ENCODE measurements at places on chromosomes 2 and 18.

DNA sequence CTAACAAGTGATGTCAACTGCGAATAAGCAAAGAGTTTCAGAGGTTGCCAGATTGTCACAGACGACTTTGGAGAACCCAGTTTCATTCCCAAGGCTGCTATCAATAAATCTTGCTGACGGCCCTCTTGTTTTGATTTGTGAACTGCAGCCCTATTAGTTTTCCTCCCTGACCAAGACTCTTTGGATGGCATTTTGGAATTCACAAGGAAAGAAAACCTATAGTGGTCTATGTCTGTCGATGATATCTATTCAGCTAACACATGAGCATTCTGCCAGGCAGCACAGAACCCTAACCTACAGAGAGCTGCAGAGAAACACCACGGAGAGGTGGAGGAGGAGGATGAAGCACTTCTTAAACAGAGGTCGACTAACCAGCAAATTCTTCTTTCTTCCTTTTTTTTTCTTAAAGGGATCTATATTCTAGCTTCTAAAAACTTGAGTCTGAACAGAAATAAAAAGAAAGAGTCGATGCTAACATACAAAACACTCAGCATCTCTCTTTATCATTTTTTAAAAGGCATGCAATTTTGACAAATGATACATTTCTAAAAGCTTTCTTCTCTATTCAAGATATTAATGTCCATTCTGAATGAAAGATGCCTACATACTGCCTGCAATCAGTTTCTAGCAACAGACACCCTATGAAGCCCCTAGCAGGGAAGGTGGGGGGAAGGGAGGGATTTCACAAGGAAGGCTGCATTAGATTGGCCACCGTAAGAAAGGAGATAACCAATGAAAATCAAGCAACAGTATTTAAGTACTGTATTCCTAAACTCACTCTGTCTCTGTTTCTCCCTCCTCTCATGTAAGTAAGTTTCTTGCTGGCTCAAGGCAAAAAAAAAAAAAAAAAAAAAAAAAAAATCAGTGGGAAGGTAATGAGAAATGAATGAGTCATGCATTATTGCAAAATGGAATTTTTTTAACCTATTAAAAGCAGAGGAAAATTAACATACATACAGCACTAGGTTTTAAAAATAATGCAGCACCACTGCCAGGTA is 83.0 kb upstream of the CHRNA1 start:
- DNase-seq, result peak; percentile 21

GRCh38 chr18:77658299-77658662 is 408.6 kb downstream of the GALR1 start:
- DNase-seq, result no peak

- peak; percentile 49 for DNase-seq
Measured at GRCh38 chr2:197777823-197778407, 7.2 kb downstream of the BOLL start.

GRCh38 chr2:64617631-64618151 is 36.0 kb downstream of the SERTAD2 start:
- no peak for DNase-seq

GRCh38 chr2:8134985-8135682 is 546.7 kb upstream of the ID2 start:
- DNase-seq, result no peak

- DNase-seq, result no peak
Measured at GRCh38 chr2:68390586-68390985, 25.5 kb downstream of the PLEK start.

GRCh38 chr2:223805008-223805407 is 32.4 kb downstream of the AP1S3 start:
- no peak for DNase-seq

- DNase-seq, result no peak
Measured at GRCh38 chr2:120887320-120887697, 151.6 kb downstream of the GLI2 start.

DNA sequence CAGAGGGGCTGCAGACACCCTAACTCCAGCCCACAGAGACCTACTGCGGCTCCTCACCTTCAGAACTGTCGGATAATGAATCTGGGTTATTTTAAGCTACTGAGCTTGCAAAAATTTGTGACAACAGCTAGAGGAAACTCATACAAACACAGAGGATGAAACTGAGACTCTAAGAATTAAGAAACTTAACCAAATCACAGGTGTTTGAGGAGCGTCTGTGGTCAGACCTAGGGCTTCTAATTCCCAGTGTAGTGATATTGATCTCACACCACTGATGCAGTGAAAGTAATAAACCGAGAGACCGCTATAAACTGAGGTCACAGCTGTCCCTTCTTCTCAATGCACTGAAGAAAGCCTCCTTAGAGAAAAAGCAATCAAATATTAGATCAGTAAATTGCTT is 110.1 kb downstream of the RGPD3 start:
- DNase-seq, result no peak

- no peak for DNase-seq
Measured at GRCh38 chr2:227499627-227500300, 27.8 kb downstream of the AGFG1 start.

GRCh38 chr2:158931572-158931971 is 36.9 kb upstream of the TANC1 start:
- DNase-seq, result peak; percentile 59

GRCh38 chr2:98412751-98413458 is 31.8 kb upstream of the INPP4A start:
- peak; percentile 65 for DNase-seq

GRCh38 chr2:229914171-229914570 is 7.6 kb downstream of the TRIP12 start:
- DNase-seq, result no peak

- DNase-seq, result no peak
Measured at GRCh38 chr2:148531669-148532428, 112.7 kb upstream of the EPC2 start.

- DNase-seq, result no peak
Measured at GRCh38 chr2:149080099-149080498, 41.6 kb downstream of the LYPD6B start.

GRCh38 chr2:51620796-51621195 is 588.9 kb upstream of the NRXN1 start:
- peak; percentile 3 for DNase-seq

GRCh38 chr18:25456334-25457010 is 104.5 kb upstream of the ZNF521 start:
- no peak for DNase-seq

DNA sequence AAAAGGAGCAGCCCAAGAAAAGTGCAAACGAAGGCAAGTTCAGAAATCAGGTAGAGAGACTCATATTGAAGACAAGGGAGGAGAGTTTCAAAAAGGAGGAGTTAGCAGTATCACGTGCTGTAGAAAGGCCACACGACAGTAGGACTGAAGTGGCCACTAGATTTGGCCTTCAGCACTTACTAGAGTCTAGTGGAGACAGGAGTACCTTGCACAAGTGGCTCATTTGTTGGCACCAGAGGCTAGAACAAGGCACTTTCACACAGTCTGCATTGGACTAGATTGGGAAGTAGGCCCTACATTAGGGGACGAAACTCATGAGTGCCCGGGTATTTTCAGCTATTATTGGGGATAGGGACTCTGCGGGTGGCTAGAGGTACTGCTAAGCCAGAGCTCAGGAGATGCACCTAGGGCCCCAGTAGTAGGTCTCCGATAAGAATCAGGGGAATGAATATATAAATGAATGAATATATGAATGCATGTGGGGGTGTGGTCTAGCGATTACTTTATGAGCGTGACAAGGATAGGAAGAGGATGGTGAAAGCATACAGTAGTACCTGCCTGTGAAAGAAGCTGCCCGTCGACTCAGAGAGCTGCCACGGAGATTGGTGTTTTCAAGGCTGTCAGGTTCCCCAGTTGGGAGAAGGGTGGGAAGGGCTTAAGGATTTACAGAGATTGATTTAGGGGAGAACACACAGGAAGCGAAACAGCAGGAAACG is 1.4 kb upstream of the NCOA1 start:
- no peak for DNase-seq

DNA sequence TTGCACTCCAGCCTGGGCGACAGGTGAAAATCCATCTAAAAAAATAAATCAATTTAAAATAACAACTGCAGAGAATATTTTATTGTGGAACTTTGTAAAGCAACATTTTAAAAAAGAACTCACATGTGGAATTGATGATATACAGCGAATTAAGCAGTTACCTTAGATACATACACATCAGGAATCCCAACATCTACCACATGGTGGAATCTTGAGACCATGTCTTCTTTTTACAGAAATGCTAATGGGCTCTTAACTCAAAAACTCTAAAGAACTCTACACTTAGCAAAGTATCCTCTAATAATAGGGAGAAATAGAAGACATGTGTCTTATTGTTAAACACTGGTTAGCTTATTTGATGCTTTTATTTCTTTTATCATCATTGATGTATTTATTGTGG is 373.6 kb downstream of the CDH7 start:
- DNase-seq, result no peak

DNA sequence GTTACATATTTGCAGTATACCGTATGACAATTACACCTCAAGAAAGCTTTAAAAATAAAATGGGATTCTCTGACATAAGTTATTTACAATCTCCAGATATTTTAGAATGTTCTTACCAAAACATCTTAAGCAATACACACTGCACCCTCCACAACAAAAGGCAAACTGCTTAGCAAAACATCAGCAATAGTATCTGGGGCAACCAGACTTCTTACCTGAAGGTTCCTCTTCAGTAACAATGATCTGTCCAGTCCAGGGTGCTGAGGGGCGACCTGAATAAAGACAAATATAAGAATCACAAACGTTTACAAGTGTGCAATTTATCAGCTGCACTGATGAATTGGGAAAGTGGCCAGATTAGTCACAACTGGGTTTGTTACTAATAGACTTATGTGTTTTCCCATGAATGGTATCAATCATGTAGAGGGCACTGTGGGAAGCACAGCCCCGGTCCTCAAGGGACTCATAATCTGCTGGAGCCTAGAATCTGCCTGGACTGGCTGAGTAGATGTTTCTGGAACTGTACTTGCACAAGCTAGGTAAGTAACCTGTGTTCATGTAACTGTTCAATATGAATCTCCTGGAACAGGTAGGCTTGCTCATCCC is 70.7 kb downstream of the MYOM1 start:
- DNase-seq, result peak; percentile 14

- no peak for DNase-seq
Measured at GRCh38 chr2:101623031-101623521, 74.4 kb upstream of the MAP4K4 start.

DNA sequence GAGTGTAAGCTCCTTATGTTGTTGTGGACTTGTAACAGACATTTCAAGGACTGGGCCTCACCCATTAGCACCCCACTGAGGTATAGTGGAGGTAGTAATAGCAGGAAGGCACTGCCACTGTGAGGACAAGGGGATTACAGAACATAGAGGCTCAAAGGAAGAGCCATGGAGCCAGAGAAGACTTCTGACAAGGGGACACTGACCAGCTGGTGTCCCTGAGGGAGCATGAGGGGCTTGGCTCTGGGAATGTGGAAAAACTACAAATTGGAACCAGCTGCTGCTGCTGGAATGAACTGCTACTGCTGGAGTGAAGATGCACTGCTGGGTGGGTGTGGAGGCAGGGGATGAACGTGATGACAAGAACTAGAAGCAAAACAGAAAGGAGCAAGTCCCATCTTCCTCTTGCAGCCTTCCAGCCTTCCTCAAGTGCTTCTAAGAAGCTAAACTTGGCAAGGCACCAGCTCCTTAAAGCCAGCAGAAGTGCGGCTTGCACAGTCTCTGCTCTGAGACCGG is 167.3 kb upstream of the NOSTRIN start:
- DNase-seq, result no peak

DNA sequence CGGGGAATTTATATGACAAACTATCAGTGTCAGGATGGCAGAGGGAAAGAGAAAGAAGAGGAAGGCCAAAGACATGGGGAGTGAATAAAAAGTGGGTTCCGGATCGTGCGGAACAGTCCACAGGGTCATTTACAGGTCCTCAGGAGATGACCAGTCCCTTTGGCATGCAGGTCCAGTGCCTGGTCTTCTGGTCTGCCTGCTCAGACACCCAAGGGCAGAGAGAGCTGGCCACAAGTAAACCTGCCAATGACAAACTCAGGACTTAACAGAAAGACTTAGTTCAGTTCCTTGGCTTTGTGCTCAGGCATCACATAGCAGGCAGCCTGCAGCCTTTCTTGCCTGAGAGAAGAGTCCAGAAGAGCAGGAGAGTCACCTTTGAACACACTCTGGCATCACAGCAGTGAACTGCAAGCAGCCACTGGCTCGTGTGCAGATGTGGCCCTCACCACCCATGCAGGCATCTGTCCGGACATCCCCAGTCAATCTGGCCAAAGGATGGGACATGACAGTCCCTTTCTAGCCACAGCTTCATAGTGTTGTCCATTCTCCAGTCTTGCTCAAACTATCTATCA is 14.0 kb downstream of the TMEM127 start:
- DNase-seq, result peak; percentile 95

DNA sequence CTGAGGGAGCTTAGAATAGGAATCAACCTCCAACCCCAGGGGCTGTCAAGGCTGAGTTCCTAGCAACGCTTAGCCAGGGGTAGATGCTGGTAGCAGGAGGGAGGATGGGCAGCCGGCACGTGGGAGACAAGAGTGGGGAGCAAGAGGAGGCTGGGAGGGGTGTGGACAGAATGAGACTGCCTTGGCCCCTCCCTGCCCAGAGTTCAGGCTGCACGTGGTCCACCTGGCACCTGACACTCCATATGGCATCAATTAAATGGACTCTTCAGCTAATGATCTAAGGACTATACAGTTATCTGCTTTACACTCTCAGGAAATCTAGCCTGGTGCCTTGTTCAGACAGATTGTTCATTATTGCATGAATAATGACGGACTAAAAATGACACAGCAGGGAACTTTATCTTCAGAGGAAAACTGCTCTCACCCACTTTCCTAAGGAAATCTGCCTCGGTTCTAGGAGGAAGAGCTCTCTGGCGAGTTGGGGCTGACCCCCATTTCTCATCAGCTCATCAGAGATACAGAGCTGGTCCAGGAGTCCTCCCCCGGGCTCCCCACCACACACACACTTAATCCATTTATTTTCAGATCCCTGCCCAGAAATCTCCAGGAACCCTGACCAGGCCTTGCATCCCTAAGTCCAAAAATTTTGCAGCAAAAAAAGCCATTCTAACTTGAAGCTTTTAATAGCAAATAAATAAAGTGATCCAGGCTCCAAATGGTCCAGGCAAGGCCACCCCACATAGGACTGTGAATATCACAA is 102.1 kb upstream of the CDC42EP3 start:
- no peak for DNase-seq

- DNase-seq, result no peak
Measured at GRCh38 chr2:233973786-233974185, 56.6 kb downstream of the TRPM8 start.

- peak; percentile 81 for DNase-seq
Measured at GRCh38 chr2:173448938-173449471, 94.3 kb downstream of the CDCA7 start.

- no peak for DNase-seq
Measured at GRCh38 chr2:232659359-232659758, 26.0 kb downstream of the EFHD1 start.

- DNase-seq, result no peak
Measured at GRCh38 chr18:2433366-2433765, 137.9 kb downstream of the METTL4 start.

- DNase-seq, result no peak
Measured at GRCh38 chr2:55441280-55441892, 21.7 kb upstream of the CCDC88A start.

All from kidney tubule cell (primary cell).